ENCODE measurements at places on chromosomes 3 and 15.

GRCh38 chr3:134904776-134905646, 110.0 kb downstream of the EPHB1 start:
- DNase-seq: no peak

GRCh38 chr3:15646851-15647511, 45.4 kb downstream of the BTD start:
- DNase-seq: no peak

DNA sequence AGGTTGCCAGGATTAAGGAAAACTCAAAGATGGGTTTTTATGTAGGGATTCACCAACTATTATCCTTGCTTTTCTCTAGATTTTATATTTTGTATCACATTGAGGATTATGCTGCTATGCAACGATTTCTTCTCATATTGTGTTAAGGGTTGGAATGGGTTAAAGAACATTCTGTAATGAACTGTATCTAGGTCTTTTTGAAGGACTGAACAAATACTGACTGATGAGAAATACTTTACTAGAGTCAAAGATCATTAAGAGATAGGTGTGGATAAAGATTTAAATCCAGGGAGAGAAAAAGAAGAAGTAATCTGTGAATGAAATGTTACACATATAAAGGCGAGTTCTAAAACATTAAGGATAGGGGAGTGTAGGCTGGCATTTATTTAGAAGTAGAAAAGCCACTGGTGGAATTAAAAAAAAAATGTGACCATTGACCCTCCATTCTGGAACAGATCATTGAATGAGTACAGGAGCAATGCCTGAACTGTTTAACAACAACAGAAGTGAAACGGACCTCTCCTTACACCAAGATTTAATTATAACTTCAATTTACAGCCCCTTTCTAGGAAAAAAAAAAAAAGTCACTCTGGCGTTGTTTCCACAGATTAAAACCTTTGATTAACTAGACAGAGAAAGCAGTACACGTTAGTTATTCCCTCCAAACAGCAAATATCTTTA, 39.2 kb downstream of the PROS1 start:
- DNase-seq: no peak

- DNase-seq: no peak
These were observed 21.0 kb downstream of the SLC25A20 start for GRCh38 chr3:48877671-48878070.

DNA sequence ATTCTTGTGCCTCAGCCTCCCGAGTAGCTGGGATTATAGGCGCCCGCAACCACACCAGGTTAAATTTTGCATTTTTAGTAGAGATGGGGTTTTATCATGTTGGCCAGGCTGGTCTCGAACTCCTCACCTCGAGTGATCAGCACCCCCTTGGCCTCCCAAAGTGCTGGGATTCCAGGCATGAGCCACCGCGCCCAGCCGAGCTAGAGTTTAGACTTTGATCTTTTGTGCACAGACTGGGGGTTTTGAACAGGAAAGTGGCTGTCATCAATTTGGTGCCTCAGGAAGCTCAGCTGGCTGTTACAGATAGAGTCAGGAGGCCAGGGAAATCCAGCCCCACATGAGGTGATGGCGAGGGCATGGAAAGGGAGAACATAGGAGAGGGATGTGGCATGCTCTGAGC, 19.3 kb upstream of the IREB2 start:
- DNase-seq: no peak

DNA sequence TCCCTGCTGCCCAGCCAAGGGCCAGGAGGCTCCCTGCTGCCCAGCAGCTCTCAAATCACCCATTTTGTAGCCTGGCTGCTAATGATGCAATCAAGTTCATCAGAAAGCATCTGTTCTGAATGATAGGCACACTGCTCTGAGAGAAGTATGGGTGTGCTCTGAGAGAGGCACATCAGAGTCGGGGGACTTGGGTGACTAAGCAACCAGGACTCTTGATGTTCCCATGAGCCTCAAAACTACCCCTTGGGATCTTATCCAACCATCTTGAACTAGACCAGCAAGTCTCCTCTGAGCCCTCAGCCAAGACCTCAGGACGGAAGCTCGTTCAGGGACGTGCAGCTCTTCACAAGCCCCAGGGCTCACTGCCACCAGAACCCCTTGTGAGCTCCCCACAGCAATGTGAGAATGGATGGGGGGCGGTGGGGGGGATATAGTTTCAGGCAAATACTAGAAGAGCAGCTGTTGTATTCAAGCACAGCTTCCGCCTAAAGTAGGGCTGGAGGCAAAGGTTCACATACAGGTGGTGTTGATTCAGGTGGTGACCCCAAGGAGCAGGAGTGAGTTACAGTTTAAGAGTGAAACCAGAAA, 52.2 kb upstream of the HES1 start:
- DNase-seq: no peak

GRCh38 chr3:124260206-124260915, 268.4 kb upstream of the ROPN1 start:
- no peak for DNase-seq

DNA sequence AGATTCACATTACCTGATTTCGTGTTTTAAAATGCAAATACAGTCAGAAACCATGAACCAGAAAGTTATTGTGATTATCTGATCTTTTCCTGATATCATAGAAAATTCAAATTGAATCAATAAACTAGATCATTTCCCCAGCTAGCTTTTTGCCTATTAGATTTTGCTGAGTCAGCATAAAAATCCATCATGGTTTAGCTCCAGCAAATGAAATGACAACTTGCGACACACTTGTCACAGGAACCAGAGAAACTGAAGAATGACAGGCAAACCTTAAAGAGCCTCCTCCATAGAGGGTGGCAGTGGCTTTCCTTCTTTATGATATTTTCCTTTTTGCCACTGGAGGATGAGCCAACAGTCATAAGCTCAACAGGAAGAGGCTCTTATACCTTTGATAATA, 30.6 kb upstream of the TMEM108 start:
- no peak for DNase-seq

GRCh38 chr15:77869021-77869895, 208.3 kb downstream of the TBC1D2B start:
- no peak for DNase-seq

GRCh38 chr3:190762801-190763200, 99.7 kb downstream of the GMNC start:
- no peak for DNase-seq

DNA sequence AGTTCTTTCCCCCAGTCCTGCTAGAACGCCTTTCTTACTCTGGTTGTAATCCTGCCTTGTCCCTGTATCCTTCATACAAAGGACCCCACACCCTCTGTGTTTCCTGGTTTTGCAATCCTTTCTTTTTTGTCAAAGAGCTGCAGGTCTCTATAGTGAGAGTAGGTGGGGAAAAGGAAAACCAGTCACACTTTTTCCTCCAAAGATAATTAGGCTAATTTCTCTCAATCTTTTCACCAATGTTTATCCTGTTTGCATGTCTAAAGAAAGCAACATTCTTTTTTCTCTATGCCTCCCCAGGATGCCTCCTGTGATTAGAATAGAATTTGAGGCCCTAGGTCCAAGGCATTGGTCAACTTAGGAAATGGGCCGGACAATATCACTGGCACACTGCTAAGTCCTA, 25.4 kb downstream of the SEMA6D start:
- DNase-seq: no peak

DNA sequence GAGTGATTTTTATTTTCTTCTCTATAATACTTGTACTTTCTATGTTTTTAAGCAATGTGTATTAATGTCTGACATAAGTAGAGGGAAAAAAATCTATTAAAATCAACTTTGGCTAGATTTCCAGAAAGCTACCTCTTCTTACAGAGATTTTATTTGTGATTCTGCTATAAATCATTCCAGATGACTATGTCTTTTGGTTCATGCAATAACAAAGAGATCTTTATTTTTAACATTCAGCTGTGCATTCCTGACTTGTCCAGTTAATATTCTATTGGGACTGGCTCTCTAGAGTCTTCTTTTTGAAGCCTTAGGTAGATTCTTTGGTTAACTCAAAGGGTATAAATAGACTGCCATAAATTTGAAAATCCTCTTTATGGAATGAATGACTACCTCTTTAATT, 74.3 kb upstream of the ARPP21 start:
- DNase-seq: no peak

DNA sequence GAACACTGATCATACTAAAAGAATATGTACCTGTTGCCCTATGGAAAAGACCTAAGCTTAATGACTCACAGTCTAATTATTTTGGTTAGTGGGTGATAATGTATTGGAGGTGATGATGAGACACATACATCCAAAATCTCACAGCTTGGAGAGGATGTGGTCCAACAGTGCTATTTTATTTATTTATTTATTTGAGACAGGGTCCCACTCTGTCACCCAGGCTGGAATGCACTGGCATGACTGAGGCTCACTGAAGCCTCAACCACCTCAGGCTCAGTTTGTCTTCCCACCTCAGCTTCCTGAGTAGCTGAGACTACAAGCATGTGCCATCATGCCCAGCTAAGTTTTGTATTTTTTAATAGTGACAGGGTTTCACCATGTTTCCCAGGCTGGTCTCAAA, 35.0 kb downstream of the LPP start:
- DNase-seq: no peak

GRCh38 chr15:85499371-85499887, 119.0 kb downstream of the AKAP13 start:
- DNase-seq: no peak

DNA sequence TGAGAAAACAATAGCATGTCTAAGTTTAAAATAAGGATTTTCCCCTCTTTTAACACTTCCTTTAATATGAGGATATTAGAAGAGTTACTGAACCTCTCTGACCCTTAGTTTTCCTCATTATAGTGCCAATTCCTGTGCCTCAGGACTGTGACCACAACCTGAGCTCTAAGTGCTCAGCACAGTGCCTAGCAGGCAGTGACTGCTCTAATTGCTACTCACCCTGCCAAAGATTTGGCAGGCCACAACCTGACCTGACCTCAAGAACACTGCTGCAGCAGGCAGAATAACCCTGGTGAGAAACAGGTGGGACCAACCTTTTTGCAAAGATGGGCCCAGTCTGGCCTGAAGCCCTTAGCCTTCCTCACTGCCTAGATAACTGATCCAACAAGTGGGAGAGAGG, 35.7 kb downstream of the NBEAL2 start:
- DNase-seq: no peak

- DNase-seq: no peak
These were observed 98.8 kb downstream of the AKAP13 start for GRCh38 chr15:85479071-85479647.

All from ecto neural progenitor cell (in vitro differentiated cells).